ENCODE measurements at places on chromosomes 3 and 15.

DNA sequence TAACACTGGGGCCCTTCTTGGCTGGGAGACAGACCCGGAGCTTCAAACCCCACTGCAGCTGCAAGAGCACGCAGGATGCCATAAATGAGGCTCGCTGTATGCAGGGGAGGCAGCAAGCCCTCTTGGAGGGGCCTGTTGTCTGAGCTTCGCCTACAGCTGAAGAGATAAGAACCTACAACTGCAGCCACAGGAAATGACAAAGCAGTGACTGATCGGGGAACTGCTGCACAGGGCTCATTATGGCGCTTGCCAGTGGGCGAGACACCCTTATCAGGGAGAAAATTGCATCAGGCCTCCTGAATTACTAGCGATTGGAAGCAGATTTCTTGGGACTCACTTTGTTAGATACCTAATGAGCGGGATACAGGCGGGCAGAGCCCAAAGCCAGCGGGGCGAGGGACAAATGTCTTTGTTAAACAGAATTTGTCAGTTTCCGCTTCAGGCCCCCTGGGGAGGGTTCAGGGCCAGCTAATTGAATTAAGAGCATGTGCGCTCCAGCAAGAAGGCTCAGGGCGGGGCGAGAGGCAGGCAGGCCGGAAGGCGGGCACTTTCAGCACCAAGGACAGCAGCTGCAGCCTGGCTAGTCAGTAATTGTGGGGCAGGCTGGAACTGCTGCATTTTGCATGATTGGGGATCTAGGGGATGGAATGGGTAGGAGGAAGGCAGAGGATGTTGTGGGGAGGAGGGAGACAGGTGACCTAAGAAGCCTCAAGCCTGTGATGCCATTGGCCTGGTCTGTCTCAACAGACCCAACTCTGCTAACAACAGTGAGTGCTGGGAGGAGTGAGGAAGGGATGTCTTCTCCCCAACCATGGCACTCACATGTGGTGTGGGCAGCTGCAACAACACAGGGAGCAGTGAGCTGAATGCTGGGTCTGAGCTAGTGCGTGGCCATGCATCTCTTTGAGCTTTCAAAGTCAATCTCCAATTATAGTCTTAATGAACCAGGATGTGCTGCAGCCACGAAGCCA is 55.3 kb downstream of the CCDC33 start:
- DNase-seq = peak; percentile 75

DNA sequence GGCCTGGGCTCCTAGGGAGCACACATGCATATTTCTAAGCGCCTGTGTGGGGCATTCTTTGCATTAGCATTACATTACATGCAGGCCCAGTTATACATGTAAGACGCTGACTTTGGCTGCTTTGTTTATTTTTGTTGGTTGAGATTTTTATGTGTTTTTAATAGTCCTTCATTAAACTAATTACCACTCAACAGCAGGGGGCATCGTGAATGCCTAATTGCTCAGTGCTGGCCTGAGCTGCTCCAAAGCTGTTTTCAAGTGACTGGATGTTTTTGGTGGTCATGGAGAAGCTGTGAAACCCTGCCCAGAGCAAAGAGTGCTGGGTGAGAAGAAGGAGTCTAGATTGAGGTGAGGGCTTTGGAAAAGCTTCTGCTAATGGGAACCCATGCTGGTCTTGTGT is 41.5 kb downstream of the GPD1L start:
- DNase-seq = no peak

- DNase-seq = no peak
Measured at GRCh38 chr3:54772746-54773145, 155.1 kb downstream of the LRTM1 start.

GRCh38 chr3:133211449-133211848 is 173.3 kb downstream of the TMEM108 start:
- DNase-seq = peak; percentile 50

Data from NCI-H1417 (cell line).